ENCODE measurements at places on chromosomes 6 and 20.

DNA sequence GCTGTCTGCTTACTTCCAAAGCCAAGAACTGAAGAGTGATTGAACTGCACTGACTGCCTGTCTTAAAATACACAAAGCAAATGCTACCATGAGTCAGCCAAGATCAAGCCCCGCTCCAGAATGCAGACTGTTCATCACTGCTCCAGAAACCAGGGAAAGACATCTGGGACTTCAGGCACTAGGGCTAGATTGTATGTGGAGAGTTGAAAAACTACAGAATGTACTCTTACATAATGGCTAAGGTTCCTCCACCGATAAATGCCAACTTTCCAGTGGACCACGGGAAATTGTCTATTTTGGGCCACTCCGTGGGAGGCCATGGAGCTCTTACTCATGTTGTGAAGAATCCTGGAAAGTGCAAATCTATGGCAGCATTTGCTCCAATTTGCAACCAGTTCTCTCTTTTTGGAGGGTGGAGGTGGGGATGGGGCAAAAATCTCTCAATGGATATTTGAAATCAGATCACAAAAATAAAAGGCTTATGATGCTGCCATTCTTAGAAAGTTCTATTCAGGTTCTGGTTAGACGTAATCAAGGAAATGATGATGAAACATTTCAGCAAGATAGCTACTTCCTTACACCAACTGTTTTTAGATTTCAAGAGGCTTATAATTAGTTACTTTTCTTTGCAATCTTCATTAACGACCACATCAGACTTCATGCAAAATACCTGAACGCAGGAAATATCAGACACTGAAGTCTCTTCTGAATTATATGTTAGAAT is 11.8 kb upstream of the CAP2 start:
- DNase-seq, result no peak

DNA sequence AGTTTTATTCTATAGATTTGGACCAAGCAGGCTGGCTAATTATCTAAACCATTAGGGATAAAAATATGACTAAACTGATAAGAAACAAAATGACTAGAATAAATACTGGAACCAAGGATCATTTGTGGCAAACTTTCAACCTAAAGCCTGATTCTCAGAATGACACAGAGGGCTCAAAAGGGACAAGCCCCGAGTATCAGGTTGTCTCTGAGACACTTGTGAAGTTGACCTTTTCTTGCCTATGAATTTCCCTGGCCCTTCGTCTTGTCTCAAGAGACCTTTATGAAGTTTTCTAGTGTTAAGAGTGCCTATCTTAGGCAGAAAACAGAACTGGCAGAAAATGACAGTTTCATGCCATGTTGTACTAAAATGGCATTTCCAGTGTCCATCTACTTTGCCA is 68.3 kb downstream of the IMPG1 start:
- DNase-seq, result no peak

DNA sequence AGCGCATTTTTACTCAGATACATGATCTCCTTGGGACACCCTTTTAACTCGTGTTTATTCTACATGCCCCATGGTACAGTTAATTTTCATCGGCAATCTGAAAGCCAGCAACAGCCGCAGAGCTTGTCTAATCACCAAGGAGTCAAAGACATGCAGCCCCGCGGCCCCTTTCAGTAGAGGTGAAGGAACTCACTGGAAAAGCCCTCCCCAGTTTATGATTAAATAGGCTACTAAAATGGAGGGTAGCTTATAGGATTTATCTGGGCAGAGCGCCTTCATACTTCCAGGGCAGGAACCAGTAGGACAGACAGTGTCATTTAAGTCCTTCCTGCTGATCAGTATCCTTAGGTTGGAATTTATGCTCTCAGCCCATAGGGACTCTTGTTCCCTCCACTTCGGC is 83.5 kb downstream of the DHX35 start:
- no peak for DNase-seq

GRCh38 chr6:46080111-46080510 is 49.7 kb upstream of the ENPP4 start:
- DNase-seq, result no peak

DNA sequence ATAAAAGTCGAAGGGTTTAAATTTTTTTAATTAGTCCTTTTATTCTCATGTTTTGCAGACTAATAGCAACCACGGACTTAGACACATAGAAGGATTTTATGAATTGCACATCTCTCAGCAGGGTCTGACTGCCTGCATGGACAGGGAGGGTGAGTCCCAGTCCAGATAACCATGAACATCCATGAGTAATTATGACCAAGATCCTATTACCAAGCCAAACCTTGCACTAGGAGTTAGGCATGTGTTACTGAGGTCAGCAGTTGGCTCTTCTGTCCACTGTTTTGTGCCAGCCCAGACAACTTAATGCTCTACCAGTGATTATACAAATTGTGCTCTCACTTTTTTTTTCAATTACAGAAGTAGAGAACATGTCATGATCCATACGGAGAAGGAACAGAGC is 211.2 kb downstream of the MAFB start:
- no peak for DNase-seq

DNA sequence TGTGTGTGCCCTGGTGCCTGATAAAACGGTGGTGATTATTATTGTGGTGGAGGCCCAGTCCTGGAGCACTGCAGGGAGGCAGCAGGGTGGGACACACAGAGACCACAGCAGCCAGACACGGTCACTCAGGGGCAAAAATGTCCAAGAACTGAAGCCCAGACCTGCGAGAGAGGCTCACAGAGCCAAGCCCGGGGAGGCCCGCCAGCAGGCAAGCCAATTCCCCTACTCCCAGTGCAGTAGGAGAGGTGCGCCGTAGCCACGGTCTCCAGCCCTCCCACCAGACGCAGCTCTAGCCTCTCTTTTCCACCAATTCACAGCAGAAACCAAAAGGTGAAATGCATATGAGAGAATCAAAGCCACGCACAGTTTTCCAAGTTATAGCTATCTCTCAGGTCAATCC is 179.4 kb upstream of the TAB2 start:
- no peak for DNase-seq

DNA sequence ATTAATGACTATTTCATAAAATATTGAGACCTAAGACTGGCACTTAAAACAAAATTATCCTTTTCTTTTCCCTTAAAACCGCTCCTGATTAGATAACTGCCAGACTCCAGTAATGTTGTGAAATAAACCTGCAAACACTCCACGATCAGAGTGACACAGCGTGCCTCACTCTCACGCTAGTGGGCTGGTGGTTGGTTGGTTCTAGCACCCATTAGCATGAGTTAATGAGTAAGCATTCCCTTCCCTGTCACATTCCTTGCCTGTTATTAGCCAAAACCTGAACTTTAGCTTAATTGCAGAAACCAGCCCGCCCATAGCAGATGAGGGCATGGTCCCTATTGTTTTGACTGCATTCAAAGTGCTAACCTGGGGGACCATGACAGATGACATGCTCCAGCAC is 193.4 kb downstream of the CD83 start:
- DNase-seq, result no peak

GRCh38 chr20:56212091-56212490 is 36.4 kb upstream of the MC3R start:
- no peak for DNase-seq

GRCh38 chr6:28401172-28401571 is 1.6 kb upstream of the ZSCAN12 start:
- no peak for DNase-seq

DNA sequence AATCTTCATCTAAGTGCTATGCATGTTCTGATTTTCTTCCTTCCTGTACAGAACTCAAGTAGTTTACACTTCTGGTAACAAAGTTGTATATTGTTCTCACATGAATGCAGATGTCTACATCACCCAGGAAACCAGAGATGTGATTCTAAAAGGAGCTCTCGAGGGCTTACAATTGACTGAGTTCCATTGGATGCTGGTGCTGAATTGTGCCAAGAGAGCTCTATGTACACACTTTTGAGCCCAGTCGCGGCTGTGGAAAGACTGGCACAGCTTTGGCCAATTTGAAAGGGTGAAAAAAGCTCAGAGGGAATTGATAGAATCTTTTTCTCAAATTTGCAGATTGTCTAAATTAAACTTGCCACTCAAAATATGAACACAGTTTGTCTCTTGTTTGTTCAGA is 340.7 kb downstream of the LMBRD1 start:
- no peak for DNase-seq

- no peak for DNase-seq
Observed at GRCh38 chr20:52738081-52738480, 234.1 kb upstream of the TSHZ2 start.

- no peak for DNase-seq
Observed at GRCh38 chr20:63330940-63331339, 30.2 kb downstream of the CHRNA4 start.

DNA sequence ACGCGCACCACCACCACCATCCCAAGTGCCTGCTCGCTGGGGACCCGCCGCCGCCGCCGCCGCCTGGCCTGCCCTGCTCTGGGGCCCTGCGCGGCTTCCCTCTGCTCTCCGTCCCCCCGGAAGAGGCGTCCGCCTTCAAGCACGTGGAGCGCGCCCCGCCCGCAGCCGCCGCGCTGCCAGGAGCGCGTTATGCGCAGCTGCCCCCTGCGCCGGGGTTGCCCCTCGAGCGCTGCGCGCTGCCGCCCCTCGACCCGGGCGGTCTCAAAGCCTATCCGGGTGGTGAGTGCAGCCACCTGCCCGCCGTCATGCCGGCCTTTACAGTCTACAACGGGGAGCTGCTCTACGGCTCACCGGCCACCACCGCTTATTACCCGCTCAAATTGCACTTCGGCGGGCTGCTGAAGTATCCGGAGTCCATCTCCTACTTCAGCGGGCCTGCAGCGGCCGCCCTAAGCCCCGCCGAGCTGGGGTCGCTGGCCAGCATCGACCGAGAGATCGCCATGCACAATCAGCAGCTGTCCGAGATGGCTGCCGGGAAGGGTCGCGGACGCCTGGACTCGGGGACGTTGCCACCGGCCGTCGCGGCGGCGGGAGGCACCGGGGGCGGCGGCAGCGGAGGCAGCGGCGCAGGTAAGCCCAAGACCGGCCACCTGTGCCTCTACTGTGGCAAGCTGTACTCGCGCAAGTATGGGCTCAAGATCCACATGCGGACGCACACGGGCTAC is 7.2 kb downstream of the PRDM13 start:
- no peak for DNase-seq

DNA sequence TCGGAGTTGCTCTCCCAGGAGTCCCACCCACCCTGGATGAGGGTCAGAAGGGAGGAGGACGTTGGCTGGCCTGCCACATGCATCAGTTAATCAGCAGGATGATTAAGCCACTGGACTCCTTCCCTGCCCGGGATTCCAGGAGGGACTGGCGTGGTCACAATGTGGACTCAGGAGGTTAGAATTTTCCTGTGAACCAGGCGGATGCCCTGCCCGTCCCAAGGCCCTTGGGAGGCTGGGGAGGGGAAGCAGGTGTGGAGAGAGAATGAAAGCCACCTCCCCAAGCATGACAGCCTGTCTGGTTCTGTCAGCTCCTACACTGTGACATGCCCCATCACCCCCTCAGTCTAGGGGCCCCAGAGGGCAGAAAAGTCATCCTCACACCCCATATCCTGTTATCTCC is 11.6 kb upstream of the ITPR3 start:
- DNase-seq, result no peak

Data from activated T-cell treated with anti-CD3 and anti-CD28 coated beads for 24 hours (primary cell).